Skeletal muscle cell (primary cell): ENCODE measurements at places on chromosomes 5 and 9.

- no peak for DNase-seq
Observed at GRCh38 chr5:151537044-151537443, 54.1 kb downstream of the FAT2 start.

DNA sequence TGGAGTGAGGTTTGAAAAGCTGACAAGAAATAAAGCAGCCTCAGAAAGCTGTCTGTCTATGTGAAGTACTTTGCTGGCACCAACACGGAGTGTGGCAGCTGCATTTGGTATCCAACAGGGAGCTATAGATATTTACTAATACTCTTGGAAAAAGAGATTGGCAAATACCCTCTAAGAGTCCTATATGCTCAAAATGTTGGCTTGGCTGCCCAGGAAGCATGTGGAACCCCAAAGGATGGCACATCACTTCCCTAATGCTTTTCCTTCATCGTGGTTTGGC lies 398.3 kb downstream of the TLE4 start:
- DNase-seq = no peak

DNA sequence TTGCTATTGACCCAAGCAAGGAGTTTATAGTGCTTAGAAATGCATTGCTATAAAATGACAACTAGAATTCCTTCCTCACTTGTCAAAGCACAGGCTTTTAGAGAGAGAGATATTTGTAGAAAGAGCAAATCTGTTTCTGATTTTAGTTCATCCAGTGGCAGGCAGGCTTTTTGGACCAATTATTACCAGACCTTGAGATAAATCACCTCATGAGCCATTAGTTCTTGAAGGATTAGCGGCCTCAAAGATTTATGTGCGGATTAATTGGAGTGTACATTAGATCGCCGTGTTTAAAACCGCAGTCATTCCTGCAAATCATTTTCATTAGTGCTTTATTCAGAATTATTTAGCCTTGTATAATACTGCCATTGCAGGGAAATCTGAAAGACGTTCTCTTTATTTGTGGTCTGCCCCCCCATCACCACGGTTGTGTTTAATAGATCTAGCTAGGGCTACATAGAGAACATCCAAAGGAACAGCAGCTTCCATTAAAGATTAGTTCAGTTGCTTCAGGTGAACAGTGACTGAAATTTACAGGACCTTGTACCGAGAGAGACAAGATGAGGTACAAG lies 28.8 kb upstream of the TJP2 start:
- no peak for DNase-seq

DNA sequence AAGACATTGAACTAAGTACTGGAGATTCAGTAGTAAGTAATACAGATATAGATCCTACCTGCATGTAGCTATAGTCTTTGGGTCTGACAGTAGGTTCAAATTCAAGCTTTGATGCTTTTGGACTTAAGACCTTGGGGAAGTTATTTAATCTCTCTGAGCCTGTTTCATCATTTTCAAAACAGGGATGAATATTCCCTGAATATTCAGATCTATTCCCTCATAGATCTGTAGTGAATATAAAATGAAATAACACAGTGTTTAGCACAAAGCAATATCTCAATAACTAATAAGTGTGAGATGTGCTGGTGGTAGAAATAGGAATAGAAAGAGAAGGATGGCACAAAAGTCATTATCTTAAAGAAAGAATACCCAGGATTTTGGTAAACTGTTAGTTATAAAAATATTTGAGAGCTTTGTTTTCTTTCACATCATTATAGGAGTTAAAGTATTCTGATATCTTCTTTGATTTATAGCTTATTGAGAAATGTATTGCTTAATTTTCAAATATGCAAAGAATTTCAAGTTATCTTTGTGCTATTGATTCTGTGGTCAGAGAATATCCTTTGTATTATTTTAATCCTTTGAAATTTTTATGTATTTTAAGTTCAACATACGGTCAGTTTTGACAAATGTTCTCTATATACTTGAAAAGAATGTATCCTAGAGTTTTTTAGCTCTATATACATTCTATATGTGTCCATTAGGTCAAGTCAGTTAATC lies 11.4 kb upstream of the RANBP3L start:
- no peak for DNase-seq

DNA sequence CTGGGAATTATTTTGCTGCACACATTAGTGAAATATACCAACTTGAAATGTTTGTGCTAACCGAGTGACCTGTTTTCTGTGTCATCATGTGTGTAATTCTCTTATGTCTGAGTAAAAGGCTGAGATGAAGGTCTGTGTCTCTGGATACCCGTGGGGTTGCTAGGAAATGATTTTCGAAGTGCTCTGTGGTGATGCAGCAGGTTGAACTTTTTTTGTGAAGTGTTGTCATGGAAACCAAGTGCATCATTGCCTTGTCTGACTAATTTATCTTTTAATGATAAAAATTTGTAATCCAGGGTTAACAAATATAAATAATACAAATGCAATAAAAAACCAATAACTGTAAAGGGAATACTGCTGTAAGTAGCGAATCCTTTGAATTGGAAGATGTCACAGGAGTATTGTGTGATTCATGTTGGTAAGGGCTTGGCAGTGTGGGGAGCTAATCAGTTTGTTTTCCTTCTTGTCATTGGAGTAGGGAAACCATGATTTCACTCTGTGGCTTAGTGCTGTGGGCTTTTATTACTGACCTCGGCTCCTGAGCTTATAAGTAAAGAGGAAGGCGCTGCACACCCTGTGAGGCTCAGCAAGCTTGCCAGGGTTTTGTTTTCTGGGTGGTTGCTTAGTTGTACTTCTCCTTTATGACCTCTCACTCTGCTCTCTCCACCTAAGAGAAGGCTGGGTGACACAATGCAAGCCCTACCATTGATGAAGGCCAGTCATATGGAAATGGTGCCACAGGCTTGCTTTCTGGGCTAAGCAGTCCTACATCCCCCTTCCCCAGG lies 22.3 kb downstream of the PDE8B start:
- no peak for DNase-seq

GRCh38 chr5:159189310-159189709 lies 20.0 kb downstream of the RNF145 start:
- DNase-seq = no peak
